DMS153 (cell line): ENCODE measurements at places on chromosomes 12 and 14.

- DNase-seq, result no peak
Measured at GRCh38 chr12:121975021-121975420, 46.7 kb upstream of the BCL7A start.

DNA sequence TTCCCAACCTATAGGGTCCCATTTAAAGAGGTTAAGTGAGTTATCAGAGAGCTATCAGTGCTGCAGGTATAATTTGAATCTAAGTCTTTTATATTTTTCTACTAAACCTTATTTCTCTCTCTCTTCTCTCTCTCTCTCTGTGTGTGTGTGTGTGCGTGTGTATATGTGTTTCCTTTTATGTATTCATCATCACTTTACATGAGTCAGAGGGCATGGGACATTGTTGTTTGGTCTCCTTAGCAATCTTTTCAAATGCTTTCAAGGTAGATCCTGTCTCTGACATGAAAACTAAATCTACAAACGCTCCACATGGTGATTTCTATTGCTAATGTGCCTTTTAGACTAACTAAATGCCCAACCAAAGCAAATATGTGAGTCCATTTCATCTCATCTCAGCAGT, 459.7 kb downstream of the BTG1 start:
- peak; percentile 20 for DNase-seq

DNA sequence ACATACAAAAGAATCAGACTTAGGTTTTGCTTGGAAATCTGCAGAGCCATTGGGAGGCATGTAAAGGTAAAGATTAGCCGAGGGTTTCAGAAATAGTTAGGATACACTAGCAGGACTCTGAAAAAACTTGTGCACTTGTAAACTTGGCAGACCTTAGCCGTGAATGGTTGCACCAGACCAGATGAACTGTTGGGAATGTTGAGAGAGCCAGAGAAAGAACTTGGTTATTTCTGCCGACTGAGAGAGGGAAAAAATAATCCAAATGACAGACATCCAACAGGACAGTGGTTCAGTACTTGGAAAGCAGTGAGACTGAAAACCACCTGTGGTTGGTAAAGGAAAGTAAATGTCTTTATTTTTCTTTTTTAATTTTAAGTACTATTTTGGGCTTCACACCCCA, 222.5 kb upstream of the DDHD1 start:
- no peak for DNase-seq

GRCh38 chr12:57795354-57795753, 12.8 kb downstream of the TSFM start:
- no peak for DNase-seq

- no peak for DNase-seq
Measured at GRCh38 chr12:115946867-115947695, 330.4 kb downstream of the MED13L start.

GRCh38 chr12:122590990-122591389, 63.9 kb downstream of the KNTC1 start:
- DNase-seq, result no peak

DNA sequence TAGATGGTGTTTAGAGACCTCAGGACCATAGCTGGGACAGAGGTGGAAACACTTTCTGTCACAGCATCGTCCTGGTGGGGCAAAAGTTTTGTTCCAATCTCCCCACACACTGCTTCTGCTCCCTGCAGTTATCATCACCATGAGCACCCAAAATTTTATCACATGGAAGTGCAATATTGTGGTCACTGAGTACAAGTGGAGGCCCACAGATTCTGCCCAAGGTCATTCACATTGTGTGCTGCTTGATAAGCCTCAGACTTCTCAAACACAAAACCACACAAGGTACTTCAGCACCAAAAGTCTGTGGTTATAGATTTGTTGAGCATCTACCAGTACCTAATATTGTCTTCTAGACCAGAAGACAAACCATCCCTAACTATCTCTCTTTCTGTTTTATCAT, 554 bp upstream of the KRT77 start:
- DNase-seq, result no peak
